ENCODE measurements at places on chromosomes 1 and 21.

DNA sequence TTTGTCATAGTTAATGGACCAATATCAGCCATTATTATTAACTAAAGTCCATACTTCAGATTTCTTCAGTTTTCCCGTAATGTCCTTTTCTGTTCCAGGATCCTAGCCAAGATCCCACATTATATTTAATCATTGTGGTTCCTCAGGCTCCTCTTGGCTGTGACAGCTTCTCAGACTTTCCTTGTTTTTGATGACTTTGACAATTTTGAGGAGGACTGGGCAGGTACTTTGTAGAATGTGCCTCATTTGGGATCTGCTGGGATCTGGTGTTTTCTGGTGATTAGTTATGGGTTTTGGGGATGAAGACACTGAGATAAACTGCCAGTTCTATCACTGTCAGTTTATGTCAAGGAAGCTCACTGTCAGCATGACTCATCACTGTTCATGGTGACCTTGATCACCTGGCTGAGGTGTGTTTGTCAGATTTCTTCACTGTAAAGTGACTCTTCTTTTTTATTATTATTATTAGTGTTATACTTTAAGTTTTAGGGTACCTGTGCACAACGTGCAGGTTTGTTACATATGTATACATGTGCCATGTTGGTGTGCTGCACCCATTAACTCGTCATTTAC lies 66.3 kb downstream of the PCBP3 start:
- DNase-seq = no peak

- no peak for DNase-seq
These were observed 23.4 kb upstream of the PRRX1 start for GRCh38 chr1:170640581-170640980.

GRCh38 chr1:191907121-191907520 lies 251.1 kb upstream of the RGS18 start:
- DNase-seq = no peak

GRCh38 chr1:56576880-56577405 lies 2.4 kb downstream of the PLPP3 start:
- no peak for DNase-seq

GRCh38 chr1:79380078-79380477 lies 373.5 kb upstream of the ADGRL4 start:
- no peak for DNase-seq

DNA sequence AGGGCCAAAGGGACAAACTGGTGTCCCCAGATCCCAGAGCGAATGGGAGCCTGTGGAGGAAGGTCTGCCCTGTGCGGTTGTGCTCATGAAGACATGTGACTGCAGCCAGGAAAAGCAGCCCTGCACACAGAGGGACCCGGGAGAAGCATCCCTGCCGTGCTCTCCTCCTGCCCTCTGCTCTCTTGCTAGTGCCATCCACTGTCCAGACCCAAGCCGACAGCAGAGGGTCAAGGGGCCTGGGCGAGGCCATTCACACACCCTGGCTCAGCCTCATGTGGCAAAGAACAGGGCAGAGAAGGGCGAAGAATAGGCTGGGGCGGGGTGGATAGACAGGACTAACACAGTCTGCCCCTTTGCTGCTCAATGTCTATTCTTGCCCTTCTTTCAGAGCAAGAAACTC lies 17.4 kb downstream of the DMRTB1 start:
- DNase-seq = no peak

DNA sequence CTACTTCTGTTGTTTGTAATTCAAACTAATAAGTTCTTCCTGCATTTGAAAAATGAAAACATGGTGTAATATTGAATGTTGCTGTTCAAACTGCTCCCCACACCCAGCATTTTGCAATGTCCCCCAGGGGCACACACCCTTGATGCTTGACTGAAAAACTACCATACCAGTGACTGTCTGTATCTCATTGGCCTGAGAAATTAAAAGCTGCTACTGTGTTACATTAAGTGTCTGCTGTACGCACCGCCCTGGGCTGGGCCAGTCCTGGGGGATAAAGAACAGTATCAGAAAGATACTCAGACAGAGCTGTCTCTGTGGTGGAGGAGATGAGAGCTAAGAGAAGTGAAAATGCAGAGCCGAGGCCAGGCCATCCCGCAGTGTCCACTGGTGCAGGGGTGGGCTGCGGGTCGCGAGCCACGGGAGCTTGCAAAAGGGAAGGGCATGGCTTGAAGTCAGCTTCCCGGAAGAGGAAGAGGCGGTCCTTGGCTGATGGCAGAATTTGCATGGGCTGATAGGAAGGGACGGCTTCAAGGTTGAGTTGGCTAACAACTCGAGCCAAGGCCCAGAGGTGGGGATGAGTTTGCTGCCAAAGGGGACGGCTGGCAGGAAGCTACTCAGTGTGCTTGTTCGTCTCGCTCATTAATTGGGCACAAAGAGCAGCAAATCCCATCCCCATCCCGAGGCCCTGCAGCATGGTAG lies 329.8 kb upstream of the VAMP3 start:
- DNase-seq = no peak

- no peak for DNase-seq
These were observed 39.9 kb upstream of the PPP1R15B start for GRCh38 chr1:204451352-204452124.

GRCh38 chr1:93614986-93615581 lies 66.6 kb downstream of the BCAR3 start:
- no peak for DNase-seq

GRCh38 chr1:26909951-26910342 lies 3.8 kb downstream of the NR0B2 start:
- no peak for DNase-seq

DNA sequence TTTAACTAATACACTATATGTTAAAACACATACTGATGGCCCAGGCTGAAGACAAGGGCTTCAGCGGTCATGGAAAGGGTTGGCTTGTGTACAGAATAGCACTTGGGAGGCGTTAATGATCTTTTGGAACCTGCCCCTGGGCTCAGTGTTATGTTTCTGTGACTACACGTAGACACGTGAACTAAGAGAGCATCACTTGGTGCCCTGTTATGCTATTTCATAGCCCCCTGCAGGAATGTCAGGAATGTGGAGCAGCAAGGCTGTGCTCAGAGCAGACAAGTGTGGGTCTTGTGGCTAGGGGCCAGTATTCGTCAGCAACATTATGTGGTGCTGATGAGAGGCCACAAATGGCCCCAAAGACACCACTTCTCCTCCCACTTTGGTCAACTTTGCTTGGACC lies 132.4 kb downstream of the MAP3K21 start:
- no peak for DNase-seq

GRCh38 chr1:84433258-84434080 lies 35.2 kb downstream of the DNASE2B start:
- peak; percentile 43 for DNase-seq

DNA sequence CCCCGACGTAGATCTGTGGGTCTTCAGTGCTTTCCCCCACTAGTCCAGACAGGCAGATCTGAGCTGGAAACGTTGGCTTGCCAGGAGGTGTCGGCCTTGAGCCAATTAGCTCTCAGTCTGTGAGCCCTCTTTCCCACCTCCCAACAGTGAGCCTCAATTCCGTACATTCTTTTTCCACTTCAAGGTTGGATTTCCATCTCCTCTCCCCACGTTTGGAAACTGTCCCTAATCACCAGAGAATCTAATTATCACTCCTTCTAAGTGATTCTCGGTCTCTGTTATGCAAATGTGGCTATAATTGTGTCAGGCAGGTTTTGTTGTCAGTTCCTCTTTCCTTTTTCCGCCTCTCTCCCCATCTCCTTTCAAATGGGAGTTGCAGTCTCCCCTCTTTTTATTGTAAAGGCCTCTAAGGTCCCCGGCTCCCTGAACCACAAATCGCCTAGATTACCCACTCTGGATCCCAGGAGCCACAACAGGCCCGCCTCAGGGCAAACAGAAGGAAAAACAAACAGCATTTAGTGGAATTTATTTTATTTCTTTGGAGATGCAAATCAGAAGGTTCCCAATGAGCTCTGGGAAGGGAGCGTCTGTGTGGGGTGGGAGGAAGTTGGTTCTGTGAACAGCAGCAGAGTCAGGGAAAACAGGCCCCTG lies 29.4 kb upstream of the LRRN2 start:
- DNase-seq = no peak

GRCh38 chr1:224380003-224380402 lies 23.3 kb downstream of the CNIH4 start:
- DNase-seq = peak; percentile 27

- DNase-seq = no peak
These were observed 86.8 kb downstream of the ADGRL2 start for GRCh38 chr1:81887421-81888144.

- no peak for DNase-seq
These were observed 102.7 kb upstream of the NGF start for GRCh38 chr1:115440733-115441132.

- DNase-seq = no peak
These were observed 24.8 kb downstream of the TM2D1 start for GRCh38 chr1:61699911-61700851.

- DNase-seq = no peak
These were observed 103.8 kb upstream of the ARHGEF16 start for GRCh38 chr1:3350506-3351261.

DNA sequence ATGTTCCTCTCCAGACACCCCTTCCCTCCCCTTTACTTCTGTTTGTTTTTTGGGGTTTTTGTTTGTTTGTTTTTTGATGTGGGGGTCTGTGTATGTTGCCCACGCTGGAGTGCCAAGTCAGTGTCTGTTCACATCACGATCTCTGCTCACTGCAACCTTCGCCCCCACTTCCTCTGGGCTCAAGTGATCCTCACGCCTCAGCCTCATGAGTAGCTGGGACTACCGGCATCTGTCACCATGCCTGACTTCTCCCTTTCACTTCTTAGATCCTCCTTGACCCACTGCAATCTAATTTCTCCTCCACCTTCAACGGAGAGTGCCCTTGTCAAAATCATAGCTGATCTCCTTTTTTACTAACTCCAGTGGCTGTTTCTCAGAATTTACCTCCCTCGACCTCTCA lies 100.7 kb upstream of the KIF26B start:
- DNase-seq = no peak

GRCh38 chr1:168134132-168134531 lies 2.6 kb downstream of the GPR161 start:
- no peak for DNase-seq

DNA sequence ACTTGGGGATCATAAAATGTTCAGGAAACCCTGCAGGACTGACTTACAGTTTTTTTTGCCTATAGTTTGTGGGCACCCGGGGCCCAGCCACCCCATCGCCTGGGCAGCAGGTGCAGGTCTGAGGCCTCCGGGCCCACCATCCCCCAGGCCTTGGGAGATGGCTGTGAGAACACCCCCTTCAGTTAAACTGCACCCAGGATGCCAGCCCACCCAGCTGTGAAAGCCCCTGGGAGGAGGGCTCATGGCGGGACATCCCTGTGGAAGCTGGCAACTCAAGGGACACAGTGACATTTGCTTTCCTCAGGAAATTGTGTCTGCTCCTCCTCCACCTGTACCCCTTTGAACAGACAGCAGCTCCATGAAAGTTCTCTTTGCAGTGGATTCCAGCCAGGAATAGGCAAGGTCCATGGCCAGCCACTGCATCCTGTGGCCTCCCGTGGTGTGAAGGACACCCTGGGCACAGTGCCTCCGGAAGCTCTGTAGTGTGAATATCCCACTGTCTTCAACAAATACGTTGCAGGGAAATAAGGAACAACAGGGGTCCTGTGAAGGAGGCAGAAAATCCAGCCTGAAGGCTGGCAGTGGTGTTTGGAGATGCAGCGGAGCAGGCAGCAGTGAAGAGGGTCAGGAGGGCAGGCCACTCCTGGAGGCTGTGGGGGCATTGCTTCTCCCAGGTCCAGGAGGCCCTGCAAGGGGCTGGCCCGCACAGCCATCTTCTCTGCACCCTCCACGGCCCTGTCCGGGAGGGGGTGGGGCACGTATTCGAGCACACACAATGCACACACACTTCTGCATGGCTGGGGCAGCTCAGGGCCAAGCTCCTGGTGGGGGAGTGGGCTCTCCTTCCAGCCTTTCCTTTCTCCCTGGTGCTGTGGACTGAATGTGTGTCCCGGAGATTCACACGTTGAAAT lies 2.1 kb upstream of the OBSCN start:
- DNase-seq = no peak

- no peak for DNase-seq
These were observed 172.3 kb downstream of the ADGRL4 start for GRCh38 chr1:78834201-78834741.

GRCh38 chr1:32201011-32201855 lies 838 bp downstream of the CCDC28B start:
- DNase-seq = peak; percentile 71

DNA sequence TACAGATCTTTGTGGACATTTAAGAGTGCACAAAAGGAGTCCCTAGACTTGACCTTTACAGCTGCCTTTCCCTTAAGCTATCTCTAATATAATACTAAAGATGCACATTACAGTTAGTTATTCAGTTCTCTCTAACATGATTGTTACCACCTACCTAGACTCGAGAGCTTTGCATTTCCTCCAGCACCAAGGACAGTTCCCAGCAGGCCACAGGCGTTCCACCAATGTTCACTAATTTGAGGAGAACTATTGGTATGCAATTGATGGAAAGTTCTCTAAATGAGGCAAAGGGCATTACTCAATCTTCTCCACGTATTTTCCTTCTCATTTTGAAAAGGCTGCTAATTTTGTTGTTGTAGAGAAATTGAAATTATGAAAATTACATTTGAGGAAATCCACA lies 5.4 kb upstream of the NTNG1 start:
- DNase-seq = no peak

DNA sequence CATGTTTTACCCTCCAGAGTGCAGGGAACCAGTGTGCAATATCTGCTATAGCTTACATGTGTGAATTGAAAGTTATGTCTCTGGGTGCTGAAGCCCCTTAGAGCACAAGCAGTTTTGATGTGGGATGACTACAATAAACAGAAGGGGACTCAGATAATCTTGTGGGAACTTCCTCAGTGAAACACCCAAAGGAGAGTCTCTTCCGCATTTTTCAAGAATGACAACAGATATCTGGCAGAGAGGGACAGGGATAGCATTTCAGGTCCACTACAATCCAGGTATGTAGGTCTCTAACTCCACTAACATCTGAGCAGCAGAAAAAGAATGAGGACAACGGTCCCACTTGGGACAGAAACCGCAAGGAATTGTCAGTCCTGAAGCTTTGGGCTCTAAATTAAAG lies 67.6 kb upstream of the PDE4B start:
- no peak for DNase-seq

- DNase-seq = no peak
These were observed 338.3 kb downstream of the NEGR1 start for GRCh38 chr1:71944006-71944405.

DNA sequence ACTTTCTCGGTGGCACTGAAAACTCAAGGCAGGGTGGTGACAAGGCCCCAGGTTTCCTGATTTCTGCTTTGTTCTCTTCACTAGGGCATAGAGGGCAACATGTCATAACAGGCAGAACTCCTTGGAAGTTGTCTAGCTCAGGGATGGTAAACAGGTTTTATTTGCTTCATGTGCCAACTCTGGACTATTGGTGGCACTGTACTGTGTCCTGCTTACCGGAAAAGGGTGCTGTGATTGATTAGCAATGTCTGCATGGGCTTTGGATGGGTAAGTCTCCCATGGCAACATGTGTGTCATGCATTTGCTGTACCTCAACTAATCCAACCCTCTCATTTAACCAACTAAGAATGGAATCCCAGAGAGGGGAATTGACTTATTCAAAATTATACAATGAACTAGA lies 70.7 kb upstream of the USP24 start:
- DNase-seq = no peak

- DNase-seq = no peak
These were observed 24.2 kb downstream of the KCNA10 start for GRCh38 chr1:110494522-110495406.

GRCh38 chr21:25283720-25284119 lies 323.6 kb downstream of the MRPL39 start:
- no peak for DNase-seq
